ENCODE measurements at places on chromosomes 7 and 10.
A peak's percentile ranks its signal among the peaks of the same experiment; 100 is the strongest.

- no peak for DNase-seq
Measured at GRCh38 chr10:48384699-48384982, 78.2 kb downstream of the MAPK8 start.

- DNase-seq = peak; percentile 65
Measured at GRCh38 chr10:6108631-6109443, 20.0 kb downstream of the RBM17 start.

GRCh38 chr7:135160098-135160857, 10.2 kb downstream of the CYREN start:
- DNase-seq = no peak

DNA sequence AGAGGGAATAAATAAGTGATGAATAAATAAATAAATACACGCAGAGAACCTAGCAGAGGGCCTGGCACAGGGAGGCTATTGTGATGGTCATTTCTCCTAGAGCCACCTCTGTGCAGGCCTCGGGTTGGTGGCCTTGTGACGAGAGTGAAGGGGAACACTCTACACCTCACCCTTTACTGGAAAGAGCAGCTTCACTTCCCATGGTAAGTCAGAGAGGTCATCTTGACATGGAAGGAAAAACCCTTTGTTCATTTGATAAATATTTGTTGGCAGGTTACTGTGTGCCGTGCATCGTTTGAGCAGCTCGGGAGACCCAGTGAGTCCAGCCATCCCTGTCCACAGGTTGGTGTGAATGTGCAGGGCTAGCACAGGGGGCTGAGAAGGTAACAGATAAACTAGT, 70.2 kb upstream of the PODXL start:
- no peak for DNase-seq

DNA sequence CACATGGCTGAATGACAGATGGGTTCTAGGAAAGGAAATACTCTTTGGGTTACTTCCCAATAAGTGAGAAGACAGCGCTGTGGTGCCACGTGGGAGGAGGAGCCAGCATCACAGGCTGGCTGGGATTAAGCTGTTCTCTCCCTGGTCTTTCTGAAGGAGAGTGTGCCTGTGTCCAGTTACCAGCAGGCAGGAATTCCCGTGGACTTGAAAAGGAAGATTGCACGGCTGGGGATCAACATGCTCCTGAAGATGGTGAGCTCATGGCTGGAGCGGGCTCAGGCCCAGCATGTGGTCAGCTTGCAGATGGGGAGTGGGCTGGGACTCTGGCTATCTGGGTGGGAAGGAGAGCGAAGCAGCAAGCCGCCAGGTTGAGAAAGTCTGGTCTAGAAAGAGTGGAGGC, 8.1 kb downstream of the ADCK2 start:
- DNase-seq = no peak

- DNase-seq = no peak
Measured at GRCh38 chr10:72292223-72292691, 18.5 kb downstream of the DDIT4 start.

DNA sequence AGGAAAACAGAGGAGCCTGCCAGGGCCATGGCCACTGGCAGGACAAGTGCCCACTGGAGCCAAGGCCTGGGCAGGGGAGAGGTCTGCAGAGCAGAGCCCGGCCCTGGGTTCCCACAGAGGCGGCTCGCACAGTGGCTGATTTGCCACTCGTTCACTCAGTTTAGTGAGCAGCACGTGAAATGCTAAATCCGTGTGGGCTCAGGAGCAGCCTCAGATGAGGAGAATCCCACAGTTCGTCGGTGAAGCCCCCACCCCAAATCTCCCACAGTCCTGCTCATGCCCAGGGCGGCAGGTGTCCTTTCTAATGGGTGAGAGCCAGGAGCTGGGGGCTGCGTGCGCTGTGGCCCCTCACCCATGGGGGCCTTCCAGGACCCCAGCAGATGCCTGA, 107.7 kb upstream of the FAM20C start:
- DNase-seq = no peak

GRCh38 chr10:11776080-11776479, 33.9 kb downstream of the ECHDC3 start:
- no peak for DNase-seq

- no peak for DNase-seq
Measured at GRCh38 chr10:52491246-52491995, 177.3 kb downstream of the DKK1 start.

DNA sequence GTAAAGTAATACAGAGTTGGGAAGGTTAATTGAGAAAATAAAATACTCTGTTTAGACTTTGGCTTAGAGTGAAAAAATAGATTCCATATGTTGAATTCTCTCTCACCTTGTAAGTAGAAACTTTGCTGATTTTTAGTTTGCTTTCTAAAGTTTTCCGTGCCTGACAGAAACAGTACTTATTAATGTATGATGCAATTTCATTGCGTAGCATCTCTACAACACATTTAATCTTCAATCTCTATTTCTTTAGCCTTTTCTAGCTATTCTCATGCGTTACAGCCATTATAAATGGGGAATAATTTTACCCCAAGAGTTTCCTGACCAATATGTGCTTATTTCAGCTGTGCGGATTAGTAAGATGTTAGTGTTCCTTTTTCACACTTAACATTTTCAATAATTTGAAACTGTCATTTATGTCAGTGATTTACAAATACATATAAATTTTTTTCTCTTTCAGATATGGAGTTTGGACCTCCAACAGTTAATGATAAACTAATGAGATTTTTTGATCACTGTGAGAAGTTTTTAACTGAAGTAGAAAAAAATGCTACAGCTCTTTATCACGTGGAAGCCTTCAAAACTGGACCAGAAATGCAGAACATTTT, 3.3 kb downstream of the MINPP1 start:
- DNase-seq = no peak

DNA sequence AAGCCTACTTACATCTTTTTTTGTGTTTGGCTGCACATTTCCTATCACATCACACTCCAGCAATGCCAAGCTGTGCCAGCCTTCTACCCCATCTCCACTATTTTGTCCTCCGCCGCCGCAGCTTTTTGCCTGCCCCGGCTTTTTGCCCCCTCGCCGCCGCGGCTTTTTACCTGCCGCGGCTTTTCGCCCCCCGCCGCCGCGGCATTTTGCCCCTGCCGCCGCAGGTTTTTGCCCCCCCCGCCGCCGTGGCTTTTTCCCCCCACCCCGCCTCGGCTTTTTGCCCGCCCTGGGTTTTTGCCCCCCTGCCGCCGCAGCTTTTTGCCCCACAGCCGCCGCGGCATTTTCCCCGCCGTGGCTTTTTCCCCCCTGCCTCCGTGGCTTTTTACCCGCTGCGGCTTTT, 506.0 kb downstream of the ZNF37A start:
- no peak for DNase-seq

GRCh38 chr10:86135191-86135590, 231.4 kb downstream of the GRID1 start:
- no peak for DNase-seq

DNA sequence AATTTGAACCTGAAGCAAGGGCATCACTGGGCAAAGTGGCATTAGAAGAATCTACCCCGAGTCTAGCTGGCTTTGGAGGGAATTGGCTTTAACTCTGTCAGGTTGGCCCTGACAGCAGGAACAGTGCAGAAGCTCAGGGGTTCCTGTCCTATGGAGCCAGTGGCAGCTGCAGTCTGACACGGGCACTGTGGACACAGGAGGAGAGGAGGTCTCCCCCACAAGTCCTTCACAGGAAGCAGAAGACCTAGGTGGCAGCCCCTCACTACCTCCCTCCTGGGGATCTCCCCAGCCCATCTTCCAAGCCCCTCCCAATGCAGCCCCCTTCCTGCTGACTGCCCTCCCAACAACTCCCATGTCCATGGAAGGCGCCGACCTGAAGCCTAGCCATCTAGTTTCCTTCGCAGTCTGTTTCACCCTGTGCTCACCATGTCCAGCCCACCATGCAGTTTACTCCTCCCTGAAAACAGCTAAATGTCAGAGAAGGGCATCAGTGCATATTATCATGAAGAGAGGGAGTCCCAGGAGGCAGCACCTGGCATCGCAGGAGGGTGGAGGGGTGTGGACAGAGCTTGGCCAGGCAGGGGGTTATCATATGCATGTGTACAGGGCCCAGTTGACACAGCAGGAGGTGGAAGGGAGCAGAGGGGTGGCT, 17.9 kb upstream of the GDF10 start:
- no peak for DNase-seq

- DNase-seq = no peak
Measured at GRCh38 chr10:98252464-98252863, 15.5 kb downstream of the LOXL4 start.
